NCI-H2171 (cell line): ENCODE measurements at places on chromosomes 16 and 17.

GRCh38 chr17:77907497-77908461 lies 50.7 kb upstream of the TNRC6C start:
- DNase-seq: no peak

DNA sequence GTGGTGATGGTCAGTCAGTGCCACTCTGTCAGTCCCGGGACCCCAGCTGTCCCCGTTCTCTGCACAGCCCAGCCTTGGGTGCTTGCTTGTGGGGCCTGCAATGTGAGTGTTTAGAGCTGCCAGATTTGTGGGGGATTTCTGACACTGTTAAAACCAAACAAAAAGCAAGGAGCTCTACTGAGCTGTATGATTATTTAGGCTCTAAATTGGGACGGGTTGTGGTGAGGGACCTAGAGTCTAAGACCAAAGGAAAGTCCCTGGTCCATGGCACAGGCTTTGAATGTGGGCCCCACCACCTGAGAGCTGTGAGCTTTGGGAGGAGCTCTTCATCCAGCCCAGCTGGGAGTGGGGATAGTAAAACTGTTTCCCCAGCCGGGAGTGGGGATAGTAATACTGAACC lies 63.3 kb downstream of the KSR1 start:
- no peak for DNase-seq

DNA sequence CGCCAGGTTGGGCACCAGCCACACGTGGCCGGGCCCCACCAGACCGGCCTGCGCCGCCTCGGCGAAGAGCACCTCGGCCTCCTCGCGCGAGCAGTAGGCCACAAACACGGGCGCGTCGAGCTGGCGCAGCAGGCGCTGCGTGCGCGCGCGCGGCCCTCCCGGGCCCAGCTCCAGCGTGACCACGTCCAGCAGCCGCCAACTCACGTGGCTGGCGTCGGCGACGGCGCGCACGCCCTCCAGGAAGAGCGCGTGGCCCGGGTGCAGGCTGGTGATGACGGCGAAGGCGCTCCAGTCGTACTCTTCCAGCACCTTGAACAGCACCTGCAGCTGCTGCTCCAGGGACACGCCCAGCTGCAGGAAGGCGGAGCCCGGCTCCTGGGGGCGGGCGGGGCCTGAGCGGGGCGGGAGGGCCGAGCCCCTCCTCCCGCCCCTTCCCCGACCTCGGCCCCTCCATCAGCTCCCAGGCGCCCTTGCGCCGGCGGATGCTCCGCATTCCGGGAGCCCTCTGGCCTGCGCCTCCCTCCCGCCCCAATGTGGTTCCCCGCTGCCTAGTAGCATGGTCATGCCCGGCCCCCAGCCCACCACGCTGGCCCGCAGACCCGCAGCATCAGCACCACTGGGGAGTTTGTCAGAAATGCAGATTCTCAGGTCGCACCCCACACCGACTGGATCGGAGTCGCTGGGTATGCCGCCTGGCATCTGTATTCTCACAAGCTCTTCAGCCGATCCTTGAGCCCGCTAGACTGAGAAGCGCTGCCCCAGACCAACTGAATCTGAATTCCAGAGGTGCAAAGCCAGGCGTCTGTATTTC lies 7.2 kb downstream of the GRIN2C start:
- DNase-seq: no peak

DNA sequence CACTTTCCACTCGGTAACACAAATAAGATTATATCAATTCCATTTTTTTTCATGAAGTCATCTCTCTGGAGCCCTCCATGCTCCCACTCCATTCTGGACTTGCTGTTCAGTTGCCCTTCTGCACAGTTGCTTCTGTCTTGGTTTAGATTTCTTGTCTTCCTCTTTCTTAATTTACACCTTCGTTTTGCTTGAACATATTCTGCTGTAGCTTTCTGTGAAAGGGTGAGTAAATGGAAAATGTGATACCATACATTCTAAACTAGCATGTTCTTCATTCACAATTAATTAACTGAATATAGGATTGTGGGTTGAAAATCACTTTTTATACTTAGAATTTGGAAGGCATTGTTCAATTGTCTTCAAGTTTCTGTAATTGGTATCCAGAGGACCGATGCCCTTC lies 69.6 kb downstream of the VMP1 start:
- no peak for DNase-seq
